ENCODE measurements at places on chromosomes 11 and 22. TPM values are rescaled to one million over a fixed set of nuclear protein-coding genes. Genes with fewer than 3 reads are reported as not detected.

Gene WNT11
- total RNA-seq = 3.0 TPM

Gene NRIP3
- 8.0 TPM for total RNA-seq

Gene TRIM49
- total RNA-seq = not detected

Gene SERPIND1
- total RNA-seq = not detected

DNA sequence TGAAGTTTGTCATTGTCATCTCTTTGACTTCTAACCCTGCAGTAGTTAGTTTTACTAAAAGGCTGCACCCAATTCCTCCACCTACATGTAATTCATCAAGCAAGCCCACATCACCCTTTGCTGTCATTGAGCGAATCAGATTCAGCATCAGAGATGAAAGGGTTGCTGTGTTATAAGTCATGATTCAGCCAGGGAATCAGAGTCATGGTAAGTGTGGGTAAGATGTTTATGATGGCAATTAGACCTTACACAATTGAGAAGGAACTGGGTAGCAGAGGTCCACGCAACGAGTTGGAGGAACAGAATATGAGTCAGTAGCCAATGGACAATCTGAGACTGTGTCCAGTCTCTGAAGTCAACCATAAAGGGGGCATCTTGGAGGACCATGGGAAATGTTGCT lies 162.8 kb upstream of the SNX19 start:
- DNase-seq = no peak

- no peak for DNase-seq
Observed at GRCh38 chr11:78254268-78254667, 65.5 kb downstream of the USP35 start.

GRCh38 chr11:35927682-35928081 lies 16.2 kb upstream of the LDLRAD3 start:
- DNase-seq = no peak

- no peak for DNase-seq
Observed at GRCh38 chr11:15010865-15011264, 38.7 kb upstream of the CALCA start.

- DNase-seq = no peak
Observed at GRCh38 chr11:13116491-13116890, 107.4 kb downstream of the RASSF10 start.

DNA sequence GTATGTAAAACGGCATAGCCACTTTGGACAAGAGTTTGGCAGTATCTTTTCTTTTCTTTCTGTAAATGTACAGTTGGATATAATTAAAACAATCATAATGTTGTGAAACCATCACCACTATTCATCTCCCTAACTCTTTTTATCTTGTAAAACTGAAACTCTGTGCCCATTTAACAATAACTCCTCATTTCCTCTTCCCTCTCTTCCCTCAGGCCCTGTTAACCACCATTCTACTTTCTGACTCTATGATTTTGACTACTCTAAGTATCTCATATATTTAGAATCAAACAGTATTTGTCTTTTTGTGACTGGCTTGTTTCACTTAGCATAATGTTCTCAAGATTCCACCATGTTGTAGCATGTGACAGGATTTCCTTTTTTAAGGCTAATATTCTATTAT lies 10.2 kb downstream of the SCUBE2 start:
- no peak for DNase-seq

DNA sequence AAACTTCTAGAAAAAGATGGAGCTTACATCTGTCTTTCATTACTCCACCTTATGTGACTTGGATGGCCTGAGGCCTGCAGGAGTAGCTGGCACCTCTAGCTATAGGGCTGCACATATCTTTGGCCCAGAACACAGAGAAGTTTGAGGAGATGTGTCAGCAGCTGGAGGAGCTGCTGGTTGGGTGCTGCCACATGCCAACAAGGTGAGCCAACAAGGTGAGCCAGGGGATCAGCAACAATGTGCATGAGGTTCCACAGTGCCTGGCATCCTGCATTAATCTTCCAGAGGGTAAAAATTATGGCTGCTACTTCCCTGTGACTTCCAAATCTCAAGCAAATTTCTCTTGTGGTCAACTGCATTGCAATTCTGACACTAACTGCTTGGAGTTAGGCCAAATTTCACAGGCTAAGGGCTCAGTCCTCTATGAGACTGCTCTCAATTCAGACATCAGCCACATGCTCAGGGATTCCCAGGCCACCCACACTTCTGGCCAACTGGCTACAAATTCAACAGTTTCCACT lies 16.0 kb downstream of the RBM7 start:
- no peak for DNase-seq

DNA sequence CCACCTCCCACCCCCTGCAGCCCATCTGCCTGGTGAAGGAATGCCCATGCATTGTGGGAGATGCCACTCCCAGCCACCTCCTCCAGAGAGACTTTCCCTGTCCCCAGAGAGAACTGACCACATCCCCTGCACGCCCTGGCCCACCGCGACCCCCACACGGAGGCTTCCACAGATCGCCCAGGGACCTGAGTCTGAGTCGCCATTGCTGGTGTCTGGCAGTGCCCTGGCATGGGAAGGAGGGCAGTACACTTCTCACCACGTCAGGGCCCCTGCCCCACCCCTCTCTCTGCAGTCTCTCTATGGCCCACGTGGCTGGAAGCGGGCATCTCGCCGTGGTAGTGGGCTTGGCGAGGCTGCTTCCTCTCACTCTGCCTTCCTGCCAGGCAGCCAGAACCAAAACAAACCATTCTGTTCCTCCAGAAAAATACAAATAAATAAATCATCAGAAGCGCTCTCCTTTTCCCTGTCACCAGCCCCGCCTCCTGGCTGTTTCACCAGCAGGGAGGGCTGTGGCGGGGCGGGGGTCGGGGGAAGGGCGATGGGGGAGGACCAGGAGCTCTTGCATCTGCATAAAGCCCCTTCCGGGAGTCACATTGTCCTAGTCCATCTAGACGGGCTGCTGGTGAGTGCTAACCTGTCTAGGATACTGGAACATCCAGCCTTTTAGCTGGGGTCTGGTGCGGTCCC lies 20.9 kb downstream of the SHISAL1 start:
- peak; percentile 54 for DNase-seq

GRCh38 chr11:44817207-44817949 lies 90.6 kb downstream of the TSPAN18 start:
- no peak for DNase-seq

- DNase-seq = peak; percentile 86
Observed at GRCh38 chr11:119481021-119481666, 58.2 kb upstream of the THY1 start.

DNA sequence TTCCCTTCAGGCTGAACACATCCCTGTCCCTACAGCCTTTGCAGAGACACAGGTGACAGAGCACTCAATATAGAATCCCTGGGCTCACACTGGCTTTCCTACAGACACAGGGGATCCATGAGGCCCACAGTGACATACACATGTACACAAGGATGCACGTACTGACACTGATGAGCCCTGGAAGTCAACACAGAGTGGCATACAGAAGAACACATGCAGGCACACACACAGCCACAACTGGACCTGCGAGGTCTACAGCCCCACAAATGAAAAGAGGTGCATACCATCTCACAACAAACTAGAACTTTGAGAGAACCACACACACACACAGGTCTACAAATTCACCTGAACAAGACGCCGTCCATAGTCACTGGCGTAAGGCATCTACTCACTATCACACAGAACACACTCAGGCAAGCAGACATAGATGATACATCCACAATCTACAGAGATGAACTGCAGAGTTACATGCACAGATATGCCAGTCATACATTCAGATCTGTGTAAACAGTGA lies 3.5 kb upstream of the ZNF74 start:
- no peak for DNase-seq

DNA sequence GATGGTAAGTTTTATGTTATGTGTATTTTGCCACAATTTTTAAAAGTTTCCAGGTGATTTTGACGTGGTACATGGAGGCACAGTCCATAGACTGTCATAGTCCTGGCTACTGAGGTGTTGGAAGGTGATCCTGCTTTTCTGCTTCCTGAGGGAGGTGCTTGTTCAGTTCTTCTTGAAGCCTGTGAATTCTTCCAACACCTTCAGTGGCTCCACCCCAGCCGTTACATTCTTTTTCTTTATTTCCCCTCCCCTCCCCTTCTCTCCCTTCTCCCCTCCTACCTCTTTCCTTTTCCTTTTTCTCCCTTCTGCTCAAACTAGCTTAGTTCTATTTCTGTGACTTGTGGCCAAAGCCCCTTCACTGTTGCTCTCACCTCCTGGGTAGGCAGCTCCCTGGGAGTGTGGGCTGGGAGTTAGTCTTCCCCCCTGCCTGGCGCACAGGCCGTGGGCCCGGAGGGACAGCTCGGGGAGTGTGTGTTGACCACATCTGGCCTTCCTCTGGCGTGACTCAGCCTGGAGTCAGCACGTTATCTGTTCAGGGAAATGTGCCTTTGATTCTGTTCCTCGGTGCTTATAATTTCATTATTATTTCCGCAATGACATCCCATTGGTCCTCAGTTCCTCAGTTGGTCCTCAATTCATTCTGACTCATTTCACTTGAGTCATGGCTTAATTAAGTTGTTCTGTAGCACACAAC lies 566.2 kb downstream of the TBC1D22A start:
- no peak for DNase-seq

GRCh38 chr11:47349521-47350095 lies 2.9 kb downstream of the MYBPC3 start:
- no peak for DNase-seq

- DNase-seq = no peak
Observed at GRCh38 chr22:27779643-27780042, 21.9 kb downstream of the MN1 start.

GRCh38 chr11:126682590-126682989 lies 318.0 kb downstream of the KIRREL3 start:
- no peak for DNase-seq

DNA sequence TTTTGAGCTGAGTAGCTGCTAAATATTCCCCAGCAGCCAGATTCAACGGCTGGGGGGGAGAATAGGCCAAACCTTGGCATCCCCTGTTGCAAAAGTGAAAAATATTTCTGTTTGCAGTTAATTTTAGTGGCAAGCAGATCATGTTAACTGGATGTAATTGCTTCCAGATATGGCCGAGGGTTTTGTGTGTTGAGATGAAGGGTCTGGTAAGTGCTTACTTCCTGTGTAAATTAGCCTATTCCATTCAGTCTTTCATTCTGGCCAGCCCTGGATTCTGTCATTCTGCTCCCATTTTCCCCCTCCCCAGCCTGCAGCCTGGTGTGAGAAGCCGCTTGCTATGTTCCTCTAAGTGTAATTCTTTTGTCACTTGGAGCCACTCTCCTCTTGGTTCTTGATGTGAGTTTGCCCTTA lies 17.4 kb downstream of the ZBTB16 start:
- no peak for DNase-seq
